ENCODE measurements at places on chromosomes 6 and 20.

DNA sequence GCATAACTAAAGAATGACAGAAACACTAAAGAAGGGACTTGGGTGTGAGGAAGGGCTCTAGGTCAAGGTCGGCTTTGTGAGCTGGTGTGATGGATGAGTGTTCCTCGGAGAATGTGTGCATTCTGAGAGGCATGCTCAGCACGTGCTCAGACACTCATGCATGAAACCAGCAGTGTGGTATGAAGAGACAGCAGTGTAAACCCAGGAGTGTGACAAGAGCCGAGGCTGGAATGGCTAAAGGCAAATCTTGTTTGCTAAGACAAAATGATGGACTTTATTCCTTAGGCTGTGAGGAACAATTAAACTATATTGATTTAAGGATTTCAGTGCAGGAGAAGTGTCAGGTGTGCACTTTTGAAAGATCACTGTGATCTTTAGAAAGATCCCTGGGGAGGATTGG is 107.4 kb upstream of the MAP7 start:
- no peak overlapping the region for H3K27ac ChIP-seq
- H3K36me3 ChIP-seq: no peaks in the 10 kb centered on the region
- H3K4me1 ChIP-seq: no peaks in the 10 kb centered on the region
- H3K27me3 ChIP-seq: no peaks in the 10 kb centered on the region
- no peak overlapping the region for H3K4me3 ChIP-seq

- H3K4me3 ChIP-seq: no peak overlapping the region
- H3K27ac ChIP-seq: no peak overlapping the region
- no peaks in the 10 kb centered on the region for H3K4me1 ChIP-seq
- no peaks in the 10 kb centered on the region for H3K27me3 ChIP-seq
- no peak for DNase-seq
These were observed 179.3 kb upstream of the RUNX2 start for GRCh38 chr6:45148711-45149341.

- H3K4me3 ChIP-seq: no peak overlapping the region
- H3K27ac ChIP-seq: no peak overlapping the region
- H3K4me1 ChIP-seq: peaks cover 4% of the 10 kb centered on the region
- no peaks in the 10 kb centered on the region for H3K27me3 ChIP-seq
These were observed 34.5 kb upstream of the HBS1L start for GRCh38 chr6:135088818-135089809.

DNA sequence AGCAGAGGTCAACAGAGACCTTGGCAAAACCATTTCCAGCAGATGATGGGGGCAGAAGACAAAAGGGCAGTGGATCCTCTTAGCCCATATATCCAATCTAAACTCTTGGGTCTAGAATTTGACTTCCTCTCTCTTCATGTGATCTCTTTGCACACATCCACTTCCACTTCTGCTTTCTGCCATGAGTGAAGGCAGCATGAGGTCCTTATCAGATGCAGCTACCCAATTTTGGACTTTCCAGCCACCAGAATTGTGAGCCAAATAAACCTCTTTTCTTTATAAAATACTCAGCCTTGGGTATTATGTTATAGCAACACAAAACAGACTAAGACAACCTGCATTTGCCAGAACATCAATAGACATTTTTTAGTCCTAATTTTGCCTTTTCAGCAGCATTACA is 191.6 kb downstream of the ADAT2 start:
- no peak overlapping the region for H3K27ac ChIP-seq
- peaks cover 17% of the 10 kb centered on the region for H3K4me1 ChIP-seq
- no peak overlapping the region for H3K4me3 ChIP-seq
- H3K27me3 ChIP-seq: no peaks in the 10 kb centered on the region
- DNase-seq: no peak

- peaks cover 55% of the 10 kb centered on the region for H3K36me3 ChIP-seq
- H3K27ac ChIP-seq: no peak overlapping the region
- DNase-seq: no peak
- H3K4me1 ChIP-seq: no peaks in the 10 kb centered on the region
- no peak overlapping the region for H3K4me3 ChIP-seq
These were observed 1567.8 kb upstream of the DEFB115 start for GRCh38 chr20:29689411-29690225.

Data from WTC11 (cell line).